ENCODE measurements at places on chromosomes 13 and 19.
A peak's percentile ranks its signal among the peaks of the same experiment; 100 is the strongest.

DNA sequence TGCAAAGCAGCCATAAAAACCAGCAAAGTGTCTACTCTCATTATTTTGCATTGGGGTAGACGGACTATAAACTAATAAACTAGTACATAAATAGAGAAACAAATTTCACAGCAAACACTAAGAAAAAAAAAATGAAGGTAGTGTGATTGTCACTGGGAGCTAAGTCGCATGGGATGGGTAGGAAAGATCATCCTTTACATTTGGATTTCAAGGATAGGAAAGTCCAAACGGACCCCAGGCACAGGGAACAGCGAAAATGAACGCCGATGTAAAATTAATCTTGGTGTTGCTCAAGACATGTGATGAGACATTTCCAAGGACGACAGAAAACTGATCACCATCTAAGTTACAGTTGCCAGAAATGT, 690 bp upstream of the SGTA start:
- no peak for DNase-seq

GRCh38 chr13:65529541-65529940, 1700.6 kb downstream of the PCDH9 start:
- no peak for DNase-seq

GRCh38 chr19:1396768-1397679, 4.3 kb downstream of the GAMT start:
- no peak for DNase-seq

GRCh38 chr19:34411216-34411615, 7.0 kb downstream of the PDCD2L start:
- DNase-seq: no peak

GRCh38 chr13:98508685-98509084, 68.2 kb downstream of the STK24 start:
- DNase-seq: no peak

DNA sequence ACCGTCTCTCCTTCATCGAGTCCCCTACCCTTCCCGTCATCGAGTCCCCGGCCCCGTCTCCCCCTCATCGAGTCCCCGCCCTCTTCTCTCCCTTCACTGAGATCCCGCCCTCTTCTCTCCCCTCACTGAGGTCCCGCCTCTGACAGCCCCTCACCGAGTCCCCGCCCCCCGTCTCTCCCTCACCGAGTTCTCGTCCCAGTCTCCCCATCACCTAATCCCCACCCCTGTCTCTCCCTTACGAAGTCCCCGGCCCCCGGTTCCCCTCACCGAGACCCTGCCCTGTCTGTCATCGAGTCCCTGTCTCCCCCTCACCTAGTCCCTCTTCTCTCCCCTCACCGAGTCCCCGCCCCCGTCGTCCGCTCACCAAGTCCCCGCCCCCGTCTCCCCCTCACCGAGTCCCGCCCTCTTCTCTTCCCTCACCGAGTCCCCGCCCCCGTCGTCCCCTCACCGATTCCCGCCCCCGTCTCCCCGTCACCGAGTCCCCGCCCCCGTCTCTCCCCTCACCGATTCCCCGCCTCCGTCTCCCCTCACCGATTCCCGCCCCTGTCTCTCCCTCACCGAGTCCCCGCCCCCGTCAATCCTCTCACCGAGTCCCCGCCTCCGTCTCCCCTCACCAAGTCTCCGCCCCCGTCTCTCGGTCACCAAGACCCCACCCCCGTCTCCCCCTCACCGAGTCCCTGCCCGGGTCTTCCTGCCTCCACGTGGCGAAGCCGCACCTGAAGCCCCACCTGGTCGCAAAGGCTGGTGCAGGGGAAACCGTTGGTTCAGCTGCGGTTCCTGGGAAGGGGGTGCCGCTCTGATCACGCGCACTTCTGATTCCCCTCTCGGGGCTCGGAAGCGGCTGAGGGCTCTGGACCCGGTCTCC, 23.9 kb upstream of the ZNF846 start:
- DNase-seq: peak; percentile 88

DNA sequence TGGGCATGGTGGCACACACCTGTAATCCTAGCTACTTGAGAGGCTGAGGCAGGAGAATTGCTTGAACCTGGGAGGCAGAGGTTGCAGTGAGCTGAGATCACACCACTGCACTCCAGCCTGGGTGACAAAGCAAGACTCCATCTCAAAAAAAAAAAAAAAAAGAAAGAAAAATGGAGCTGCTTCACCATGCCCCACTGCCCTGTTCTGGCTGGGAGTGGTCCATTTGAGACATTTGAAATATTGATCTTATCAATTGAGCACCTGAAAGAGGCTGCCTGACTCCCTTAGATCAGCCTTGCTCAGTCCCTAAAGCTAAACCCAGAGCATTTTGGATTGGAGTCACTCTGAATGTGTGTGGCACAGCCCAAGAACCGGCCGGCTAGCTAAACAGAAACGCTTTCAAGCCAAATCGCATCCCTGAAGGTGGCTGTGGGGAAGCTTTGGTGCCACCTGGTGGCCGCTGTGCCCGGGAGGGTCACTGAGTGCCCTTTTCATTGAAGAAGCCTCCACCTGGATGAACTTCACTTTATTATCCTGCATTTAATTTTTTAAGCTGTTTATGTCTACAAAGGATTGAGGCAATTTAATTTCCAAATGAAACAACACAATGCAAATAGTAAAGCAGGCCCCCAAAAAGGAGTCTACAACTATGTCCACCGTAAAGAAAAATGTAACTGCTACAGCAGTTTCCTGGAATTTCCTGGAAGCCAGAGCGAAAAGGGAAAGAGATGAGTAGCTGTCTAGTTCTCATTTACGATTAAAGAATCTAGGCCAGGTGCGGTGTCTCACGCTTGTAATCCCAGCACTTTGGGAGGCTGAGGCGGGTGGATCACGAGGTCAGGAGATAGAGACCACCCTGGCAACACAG, 53.1 kb upstream of the SERPINE3 start:
- peak; percentile 74 for DNase-seq

GRCh38 chr13:33649212-33649878, 168.6 kb upstream of the RFC3 start:
- no peak for DNase-seq

DNA sequence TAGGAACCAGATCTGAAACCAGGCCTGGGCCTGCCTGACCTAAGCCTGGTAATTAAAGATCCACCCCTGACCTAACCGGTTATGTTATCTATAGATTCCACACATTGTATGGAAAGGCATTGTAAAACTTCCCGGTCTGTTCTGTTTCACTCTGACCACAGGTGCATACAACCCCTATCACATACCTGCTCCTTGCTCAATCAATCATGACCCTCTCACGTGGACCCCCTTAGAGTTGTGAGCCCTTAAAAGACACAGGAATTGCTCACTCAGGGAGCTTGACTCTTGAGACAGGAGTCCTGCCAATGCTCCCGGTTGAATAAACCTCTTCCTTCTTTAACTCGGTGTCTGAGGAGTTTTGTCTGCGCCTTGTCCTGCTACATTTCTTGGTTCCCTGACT, 27.3 kb upstream of the ZNF562 start:
- DNase-seq: no peak

DNA sequence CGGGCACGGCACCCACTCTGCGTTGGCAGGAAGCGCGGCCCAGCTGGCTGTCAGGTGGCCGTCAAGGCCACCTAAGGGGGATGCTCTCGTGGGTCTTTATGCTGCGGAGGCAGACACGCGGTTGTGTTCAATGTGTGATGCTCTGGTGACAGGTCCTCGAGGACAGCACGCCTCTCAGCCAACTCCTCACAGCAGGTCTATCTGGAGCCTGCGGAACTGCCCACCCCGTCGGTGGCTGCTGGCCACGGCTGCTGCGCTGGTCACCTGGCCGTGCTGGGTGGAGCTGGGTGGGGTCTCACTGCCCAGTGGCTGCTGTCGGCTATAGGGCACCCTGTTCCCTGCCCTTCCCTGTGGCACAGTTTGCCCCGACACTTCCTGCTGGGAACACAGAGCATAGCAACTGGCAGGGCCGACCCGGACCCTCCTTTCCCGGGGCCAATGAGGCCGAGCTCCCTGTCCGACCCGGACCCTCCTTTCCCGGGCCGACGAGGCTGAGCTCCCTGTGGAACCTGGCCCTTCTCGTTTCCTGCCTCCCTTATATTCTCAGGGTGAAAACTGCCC, 14.3 kb upstream of the F7 start:
- DNase-seq: no peak

DNA sequence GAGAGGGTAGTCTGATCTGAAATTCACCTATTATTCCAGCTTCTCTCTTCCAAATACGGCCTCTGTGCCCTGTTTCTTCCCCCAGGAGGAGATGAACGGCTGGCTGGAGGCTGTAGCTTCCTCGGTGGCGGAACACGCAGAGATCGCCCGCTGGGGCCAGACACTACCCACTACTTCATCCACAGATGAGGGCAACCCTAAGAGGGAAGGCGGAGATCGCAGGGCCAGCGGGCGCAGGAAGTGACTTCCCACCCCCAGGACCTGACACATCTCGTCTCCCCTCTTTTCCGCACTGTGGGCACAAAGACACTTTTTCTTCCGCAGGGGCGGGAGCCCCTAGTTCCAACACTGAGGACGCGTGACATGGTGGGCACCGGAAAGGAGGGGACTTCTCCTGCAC, 1.3 kb upstream of the SHKBP1 start:
- DNase-seq: no peak

DNA sequence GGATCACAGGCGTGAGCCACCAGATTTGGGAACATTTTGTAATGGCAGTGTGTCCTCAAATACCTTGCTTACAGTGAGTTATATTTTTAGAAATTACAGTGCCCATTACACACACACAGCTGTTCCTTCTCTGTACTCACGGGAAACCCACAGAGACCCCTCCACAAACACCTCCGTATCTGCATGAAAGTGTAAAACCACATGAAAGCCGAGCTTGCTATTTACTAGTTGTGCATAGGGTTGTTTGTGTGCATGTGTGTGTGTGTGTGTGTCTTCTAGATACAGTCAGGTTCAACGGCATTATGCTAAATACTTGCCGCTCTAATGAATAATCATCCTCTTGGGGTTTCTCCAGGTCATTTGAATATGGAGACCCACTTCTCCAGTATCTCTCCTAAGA, 22.3 kb upstream of the LILRA2 start:
- no peak for DNase-seq

DNA sequence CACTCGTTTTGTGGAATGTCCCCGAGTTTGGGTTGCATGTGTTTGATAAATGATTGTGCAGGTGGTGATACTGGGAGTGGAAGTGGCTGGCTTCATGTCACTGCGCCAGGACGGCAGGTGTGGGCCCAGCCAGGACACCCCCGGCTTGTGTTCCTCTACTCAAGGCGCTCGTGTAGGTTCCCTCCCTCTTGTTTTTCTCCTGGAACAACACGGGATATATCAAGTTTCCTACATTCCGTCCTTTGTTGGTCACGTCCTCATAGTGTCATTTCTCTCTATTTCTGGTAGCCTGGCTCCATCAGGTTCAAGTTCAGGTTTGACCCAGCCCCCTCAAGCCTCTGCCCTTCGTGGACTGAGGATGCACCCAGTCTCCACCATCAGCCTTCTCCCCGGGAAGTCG, 16.3 kb downstream of the IL17D start:
- DNase-seq: no peak

DNA sequence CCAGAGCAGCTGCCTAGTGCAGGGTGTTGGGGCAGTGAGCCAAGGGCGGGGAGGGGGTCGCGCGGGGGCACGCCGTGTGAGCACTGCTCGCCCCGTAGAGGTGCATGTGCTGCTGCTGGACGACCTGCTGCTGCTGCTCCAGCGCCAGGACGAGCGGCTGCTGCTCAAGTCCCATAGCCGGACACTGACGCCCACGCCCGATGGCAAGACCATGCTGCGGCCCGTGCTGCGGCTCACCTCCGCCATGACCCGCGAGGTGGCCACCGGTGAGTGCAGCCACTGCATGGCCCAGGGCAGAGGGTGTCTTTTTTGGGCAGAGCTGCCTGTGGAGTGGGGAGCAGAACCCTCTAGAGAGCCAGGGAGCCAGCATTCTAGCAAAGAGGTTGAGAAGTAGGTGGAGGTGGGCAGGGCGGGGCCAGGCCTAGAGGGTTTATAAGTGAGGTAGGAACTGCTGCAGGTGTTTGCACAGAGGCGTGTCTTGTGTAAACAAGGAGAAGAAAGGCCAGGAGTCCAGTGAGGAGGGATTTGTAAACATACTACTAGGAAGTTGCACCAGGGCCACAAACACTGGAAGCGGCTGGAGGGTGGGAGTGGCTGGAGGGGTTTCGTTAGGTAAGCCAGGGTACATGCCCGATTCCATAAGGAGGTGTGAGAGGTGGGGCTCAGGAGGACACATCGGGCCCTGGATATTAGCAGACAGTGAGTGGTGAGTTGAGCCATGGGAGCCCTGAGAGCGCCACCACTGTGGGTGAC, 21.3 kb downstream of the ARHGEF1 start:
- DNase-seq: no peak

- no peak for DNase-seq
These were observed 317.7 kb upstream of the OBI1 start for GRCh38 chr13:78976696-78977095.

DNA sequence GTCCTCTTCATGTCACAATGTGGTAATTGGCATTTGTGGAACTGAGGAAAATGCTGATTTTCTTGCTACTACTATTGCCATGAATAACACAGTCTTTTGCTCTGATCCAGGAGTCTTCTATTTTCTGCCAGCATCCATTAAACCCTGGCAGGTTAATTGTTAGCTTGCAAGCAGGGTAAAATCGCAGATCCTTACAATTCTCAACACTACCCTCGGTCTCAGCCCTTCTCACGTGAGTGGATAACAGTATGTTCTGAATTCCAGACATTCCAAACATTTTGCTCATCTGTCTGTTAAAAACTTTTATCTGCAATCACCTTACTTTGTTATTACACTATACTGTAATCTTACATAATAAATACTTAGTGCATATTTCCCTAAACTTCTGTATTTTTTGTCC, 251.3 kb upstream of the ATXN8OS start:
- no peak for DNase-seq

- no peak for DNase-seq
These were observed 2.0 kb downstream of the ZBTB7A start for GRCh38 chr19:4064496-4065260.

DNA sequence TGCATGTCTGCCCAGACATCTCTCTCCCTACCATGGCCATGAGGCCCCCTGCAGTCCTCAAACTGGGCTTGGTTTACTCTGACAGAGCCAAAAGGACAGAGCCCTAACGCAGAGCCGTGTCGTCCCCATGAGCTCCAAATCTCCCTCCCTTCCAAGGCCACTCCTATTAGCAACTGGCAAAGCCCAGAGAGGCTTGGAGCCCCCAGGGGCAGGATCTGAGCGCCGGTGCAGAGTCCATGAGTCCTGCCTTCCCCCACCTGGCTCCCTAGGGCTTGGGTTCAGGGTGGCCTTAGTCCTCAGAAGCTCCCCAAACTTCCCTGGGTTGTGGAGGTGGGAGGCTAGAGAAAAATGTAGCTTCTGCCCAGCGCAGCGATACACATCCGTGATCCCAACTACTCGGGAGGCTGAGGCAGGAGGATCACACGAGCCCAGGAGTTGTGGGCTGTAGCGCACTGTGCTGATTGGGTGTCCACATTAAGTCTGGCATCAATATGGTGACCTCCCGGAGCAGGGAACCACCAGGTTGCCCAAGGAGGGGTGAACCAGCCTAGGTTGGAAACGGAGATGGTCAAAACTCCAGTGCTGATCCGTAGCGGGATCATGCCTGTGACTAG, 7.4 kb upstream of the PGPEP1 start:
- no peak for DNase-seq
